ENCODE measurements at places on chromosomes 6 and 20.

DNA sequence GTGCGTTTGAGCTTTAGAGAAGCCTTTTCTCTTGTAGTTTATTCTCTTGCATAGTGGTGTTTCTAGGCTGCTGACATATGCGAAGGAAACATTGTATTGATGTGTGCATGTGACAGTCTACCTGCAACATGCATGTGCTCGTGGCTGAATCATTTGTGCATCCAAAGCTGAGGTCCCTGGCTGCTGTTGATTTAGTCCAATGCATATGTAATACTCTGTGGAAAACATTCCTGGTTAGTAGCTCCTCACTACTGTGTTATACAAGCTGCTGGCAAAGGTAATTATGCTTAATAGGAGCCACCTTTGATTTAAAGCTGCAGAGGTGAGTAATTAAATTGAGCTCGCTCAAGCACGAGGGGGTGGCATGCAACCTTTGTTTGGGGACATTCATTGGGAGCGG, 24.5 kb downstream of the TSHZ2 start:
- no peak for DNase-seq

DNA sequence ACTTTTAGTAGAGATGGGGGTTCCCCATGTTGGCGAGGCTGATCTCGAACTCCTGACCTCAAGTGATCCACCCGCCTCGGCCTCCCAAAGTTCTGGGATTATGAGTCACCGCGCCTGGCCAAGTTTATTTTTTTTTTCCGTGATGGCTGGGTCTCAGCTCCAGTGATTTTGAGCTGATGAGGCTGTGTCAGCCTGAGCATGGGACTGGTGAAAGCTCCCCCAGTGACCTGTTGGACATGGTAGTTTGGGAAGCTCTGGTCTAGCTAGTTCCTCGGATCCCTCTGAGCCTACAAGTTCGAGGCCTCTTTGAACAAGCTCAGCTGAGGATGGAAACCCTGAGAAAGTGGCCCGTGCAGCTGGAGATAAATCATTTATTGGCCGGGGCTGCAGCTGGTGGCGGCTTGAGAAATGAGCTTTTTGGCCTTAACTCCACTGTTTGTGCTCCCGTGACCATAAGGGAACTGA, 126.8 kb downstream of the SNX5 start:
- no peak for DNase-seq

DNA sequence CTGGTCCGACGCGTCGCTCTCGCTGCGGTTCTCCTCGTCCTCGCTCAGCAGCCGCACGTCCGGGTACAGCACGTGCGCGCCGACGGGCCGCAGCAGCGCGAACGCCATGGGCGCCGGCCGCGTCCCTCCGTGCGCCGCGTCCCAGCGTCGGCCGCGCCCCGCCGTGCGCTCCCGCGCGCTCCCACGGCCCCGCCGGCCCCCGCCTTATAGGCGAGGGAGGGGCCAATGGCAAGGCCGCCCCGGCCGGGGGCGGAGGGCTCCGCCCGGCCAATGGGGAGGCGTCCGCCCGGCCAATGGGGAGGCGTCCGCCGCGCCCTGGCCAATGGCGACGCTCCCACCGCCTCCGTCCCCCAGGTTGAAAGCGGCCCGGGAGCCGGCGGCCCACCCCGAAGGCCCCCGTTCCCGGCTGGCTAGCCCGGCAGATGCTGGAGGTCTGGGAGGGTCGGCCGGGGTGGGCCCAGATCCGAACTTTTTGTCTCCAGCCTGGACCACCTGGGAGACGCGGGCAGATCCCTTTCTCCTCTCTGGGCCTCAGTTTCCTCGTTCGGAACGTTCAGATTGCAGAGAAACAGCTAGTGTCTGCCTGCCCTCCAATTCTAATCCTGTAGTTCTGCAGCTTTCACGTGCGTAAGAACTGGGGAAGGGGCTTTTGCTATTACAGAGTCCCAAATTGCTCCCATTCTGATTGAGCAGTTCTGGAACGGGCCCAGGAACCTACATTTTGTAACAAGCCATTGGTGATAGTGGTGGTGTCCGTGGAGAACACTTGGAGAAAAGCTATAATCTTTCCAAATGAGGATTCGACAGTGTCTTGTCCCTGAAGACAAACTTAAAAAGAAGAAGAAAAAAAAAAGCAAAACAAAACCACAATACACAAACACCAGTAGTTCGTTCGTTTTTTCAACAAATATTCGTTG, at the start of gene TCF15:
TSS of gene TCF15 (minus strand) at position 180 of the 917 bp plus-strand sequence. CDS start at position 108, 72 bp downstream.
- DNase-seq: no peak

DNA sequence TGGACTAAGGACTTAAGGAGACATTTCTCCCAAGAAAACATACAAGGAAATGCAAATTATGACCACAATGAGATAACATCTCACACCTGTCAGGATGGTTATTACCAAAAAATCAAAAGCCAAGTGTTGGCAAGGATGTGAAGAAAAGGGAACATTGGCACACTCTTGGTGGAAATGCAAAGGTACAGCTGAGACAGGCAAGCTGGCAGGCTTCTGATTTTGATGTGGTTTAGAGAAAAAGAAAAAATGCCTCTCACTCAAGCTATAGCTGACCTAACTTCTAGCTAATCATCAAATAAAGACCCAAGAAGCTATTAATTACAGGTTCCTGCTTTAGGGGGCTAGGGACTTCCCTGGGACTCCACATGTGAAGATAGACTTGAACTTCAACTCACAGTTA, 139.8 kb downstream of the THEMIS start:
- DNase-seq: no peak

- no peak for DNase-seq
Observed at GRCh38 chr6:166526937-166527336, 59.5 kb downstream of the RAMACL start.

DNA sequence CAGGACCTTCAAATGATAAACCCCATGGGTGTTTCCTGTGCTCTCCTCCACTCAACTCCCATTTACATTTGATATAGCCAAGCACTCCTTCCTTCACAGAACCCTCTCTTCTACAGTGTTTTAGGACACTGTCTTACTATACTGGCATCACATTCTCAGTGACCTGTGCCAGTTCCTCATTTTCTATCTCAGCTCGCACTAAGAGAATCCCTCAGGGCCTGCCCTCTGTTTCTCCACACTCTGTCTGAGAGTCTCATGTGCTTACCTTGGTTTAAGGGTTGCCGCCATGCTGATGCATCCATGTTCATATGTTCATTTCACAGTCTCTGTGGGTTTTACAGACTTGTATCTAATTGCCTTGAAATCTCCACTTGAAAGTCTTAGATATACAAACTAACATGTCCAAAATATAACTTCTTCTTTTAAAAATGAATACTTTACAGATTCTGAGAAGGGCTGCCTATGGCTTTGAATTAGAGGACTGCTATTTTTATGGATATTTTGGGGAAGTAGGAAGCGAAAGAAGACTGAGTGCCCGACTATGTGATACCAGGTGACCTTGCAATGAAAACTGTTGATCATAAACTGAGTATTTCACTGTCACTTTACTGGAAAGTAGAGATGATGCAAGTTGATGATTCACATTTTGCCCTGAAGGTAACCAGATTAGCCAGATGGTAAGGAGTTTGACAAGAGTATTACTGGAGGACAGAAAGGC, 153.1 kb upstream of the SIM1 start:
- DNase-seq: no peak

Data from NCI-H1436 (cell line).